ENCODE measurements at places on chromosomes 7 and 10.
A peak's percentile ranks its signal among the peaks of the same experiment; 100 is the strongest.

- no peak for ATAC-seq
Measured at GRCh38 chr7:157272351-157273207, 64.2 kb upstream of the DNAJB6 start.

DNA sequence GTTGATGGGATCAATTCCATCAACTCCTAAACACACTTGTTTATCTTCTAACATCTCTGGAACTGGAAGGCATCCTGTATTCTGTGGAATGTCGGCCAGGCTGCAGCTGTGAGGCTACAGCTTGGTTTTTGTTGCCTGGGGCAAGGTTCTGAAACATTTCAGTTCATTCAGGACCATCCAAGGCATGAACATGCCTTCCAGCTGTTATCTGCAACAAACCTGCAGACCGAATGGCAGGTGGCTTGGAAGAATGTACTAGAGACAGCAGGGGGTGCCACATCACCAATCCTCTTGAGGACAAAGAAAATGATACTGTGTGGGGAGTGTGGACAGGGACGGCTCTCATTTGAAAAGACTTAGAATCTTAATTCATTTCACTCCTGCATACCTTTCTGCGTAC, 12.4 kb downstream of the PAPOLB start:
- no peak for ATAC-seq

GRCh38 chr10:93968540-93968945, 25.2 kb upstream of the PLCE1 start:
- ATAC-seq: no peak

DNA sequence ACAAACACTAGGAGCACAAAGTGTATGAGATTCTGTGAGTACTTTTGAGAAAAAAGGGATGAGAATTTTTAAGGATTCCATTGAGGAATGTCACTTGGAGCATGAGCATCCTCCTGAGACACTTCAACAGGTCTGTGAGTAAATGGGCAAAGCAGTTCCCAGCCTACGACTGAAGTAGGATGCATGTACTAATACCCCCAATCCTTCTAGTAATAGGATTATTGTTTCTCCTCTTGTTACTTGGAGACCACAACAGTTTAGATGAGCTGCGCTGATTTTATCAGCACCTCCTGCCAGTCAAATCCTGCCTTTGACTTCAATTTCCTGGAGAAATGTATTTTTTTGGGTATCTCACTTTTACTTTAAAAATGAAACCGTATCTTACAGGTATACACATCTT, 820 bp downstream of the BBS9 start:
- no peak for ATAC-seq

- peak; percentile 62 for ATAC-seq
Measured at GRCh38 chr10:93199191-93199751, 125.6 kb downstream of the CYP26A1 start.

- no peak for ATAC-seq
Measured at GRCh38 chr7:32894171-32894570, 2.6 kb upstream of the KBTBD2 start.

- no peak for ATAC-seq
Measured at GRCh38 chr7:135799881-135800280, 51.3 kb upstream of the FAM180A start.

DNA sequence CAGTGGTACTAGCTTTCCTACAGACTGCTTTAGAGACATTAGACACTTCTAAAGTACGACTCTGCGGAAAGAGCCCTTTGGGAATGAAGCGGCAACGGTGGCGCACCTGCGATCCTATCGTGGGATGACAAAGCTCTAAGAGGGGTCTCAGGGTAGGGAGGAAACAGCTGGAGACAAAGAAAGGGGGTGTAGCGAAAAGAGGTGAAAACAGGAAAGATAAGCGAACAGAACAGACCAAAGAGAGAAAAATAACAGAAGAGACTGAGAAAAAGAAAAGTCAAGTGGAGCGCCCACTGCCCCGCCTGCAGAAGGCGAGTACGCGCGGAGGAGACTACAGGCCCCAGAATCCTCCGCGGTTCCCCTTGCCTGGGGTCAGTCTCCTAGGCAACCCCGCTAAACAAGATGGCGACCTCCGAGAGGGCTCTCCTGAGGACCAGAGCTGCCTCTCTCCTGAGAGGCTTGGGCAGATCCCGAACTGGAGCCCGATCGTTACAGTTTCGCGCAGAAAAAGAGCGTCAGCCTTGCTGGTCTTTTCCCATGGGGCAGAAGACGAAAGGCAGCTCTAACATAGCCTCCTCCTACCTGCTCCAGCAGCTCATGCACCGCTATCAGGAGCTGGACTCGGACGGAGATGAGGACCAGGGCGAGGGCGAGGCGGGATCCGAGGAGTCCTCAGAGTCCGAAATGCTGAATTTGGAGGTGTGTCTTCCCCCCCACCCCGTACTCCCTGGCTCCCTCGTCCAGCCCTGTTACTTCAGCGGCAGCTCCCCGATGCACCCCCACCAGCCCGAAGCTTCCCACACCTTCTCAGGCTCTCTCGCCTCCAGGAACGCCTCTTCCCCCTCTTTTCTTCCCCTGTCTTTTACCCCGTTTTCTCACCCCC, at the start of gene LRGUK:
TSS of gene LRGUK (plus strand) at position 375 of the 883 bp plus-strand sequence. CDS start at position 403, 28 bp downstream.
- peak; percentile 95 for ATAC-seq

- ATAC-seq: peak; percentile 75
Measured at GRCh38 chr10:123132576-123133477, 2.9 kb upstream of the HMX3 start.

- ATAC-seq: no peak
Measured at GRCh38 chr7:4807598-4808016, 32.2 kb downstream of the AP5Z1 start.

DNA sequence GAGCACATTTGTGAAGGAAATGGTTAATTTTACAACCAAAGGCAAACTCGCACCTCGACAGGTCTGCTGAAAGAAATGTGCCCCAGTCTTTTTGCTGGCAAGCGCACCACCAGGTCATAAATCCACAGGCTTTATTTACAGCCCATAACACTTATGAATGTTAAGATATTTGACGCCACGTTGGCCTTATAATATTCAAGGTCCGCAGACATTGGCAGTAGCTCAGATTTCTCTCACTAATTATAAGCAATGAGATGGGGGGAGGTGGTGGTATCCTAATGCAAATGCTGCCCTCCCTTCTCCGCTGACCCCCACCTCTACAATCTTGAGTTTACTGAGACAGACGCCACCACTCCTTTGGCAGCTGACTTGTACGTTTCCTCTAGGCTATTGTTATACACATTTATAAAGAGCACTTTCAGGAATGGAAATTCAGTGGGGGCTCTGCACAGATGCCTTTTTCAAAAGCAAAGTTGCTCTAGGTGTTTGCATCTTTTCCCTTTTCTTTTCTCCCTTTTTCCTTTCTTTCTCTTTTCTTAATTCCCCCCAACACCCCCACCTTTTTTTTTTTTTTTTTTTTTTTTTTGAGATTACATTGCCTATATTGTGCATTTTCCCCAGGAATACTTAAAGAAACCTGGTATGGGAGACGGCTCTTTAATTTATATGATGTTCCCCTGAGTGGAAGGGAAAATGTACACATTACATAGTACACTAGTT, 6.7 kb downstream of the TCF7L2 start:
- ATAC-seq: no peak

- no peak for ATAC-seq
Measured at GRCh38 chr10:75935650-75936400, 504.4 kb downstream of the LRMDA start.

DNA sequence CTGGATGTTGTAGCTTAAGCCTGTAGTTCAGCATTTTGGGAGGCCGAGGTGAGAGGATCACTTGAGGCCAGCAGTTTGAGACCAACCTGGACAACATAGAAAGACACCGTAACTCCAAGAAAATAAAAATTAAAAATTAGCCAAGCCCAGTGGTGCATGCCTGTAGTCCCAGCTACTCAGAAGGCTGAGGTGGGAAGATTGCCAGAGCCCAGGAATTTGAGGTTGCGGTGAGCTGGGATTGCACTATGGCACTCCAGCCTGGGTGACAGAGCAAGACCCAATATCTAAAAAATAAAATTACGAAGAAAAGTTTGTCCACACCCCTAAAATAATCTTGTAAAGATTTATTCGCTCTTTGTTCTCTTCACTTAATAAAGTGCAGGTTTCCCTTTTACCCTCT, 951.0 kb downstream of the TYW1 start:
- no peak for ATAC-seq

- peak; percentile 27 for ATAC-seq
Measured at GRCh38 chr10:33215154-33215553, 119.3 kb downstream of the NRP1 start.

DNA sequence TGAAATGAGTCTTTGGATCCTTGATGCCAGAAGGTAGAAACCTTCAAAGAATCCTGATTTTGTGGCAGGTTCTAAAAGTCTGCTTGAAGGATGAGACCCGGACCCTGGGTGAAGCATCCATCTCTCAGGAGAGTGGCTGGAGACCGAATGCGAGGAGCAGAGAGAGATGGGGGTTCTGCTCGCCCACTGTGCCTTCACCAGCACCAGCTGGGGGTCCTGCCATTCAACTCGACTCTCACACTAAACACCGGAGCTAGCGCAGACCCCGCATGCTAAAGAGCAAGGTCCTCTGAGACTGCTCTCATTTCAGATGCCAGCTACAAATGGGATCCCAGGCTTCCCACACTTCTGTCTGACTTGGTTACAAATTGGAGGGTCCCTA, 218.4 kb downstream of the GLRX3 start:
- no peak for ATAC-seq

GRCh38 chr7:73329861-73330581, 2.1 kb downstream of the FKBP6 start:
- peak; percentile 37 for ATAC-seq

GRCh38 chr10:42640610-42641229, 2.4 kb upstream of the ZNF33B start:
- ATAC-seq: peak; percentile 73

DNA sequence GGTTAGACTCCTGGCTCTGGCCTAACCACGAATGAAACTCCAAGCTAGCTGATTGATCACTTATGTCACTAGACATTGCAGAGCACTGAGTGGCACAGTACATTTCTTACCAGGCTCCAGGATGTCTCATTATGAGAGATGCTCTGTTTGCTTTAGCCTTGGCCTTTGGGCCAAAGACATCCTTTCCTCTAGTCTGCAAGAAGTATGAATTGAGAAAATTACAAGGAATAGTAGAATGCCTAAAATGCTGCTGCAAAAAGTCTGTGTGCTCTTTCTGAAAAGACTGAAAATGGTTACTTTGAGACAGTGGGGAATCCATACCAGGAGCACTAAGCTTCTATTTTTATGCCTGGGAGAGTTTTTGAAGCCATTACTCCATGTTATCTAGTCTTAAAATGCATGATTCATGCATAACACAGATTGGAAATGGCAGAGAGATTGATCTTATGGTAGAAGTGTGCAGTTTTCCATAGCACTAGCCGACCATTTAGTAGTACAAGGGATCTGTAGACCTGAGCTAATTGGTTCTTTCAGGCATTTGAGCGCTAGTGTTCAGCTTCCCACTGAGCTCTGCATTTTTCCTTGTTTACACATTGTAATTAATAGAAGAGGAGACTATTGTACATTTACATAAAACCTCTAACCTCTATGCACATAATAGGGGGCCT, 303.8 kb downstream of the PRKG1 start:
- ATAC-seq: no peak

GRCh38 chr7:141610671-141611070, 59.5 kb downstream of the AGK start:
- no peak for ATAC-seq

- no peak for ATAC-seq
Measured at GRCh38 chr10:86649471-86650150, 4.7 kb upstream of the OPN4 start.

DNA sequence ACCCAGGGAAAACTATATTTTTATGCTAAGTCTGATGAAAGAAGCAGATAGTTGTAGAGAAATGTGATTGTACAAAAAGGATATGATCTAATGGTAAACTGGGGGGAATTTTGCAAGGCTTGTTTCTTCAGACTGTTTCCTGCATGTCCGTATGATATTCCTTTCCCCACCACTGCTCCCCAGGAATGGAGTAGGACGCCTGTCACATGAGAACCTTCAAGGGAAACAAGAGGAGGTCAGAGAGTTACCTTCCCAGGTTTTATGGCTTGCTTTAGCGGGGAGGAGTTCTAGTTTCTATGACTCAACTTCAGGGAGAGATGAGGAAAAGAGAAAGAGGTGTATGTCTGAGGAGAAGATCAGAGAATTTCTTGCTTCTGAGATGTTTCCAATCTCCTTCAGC, 16.4 kb upstream of the ITPRID1 start:
- ATAC-seq: no peak

DNA sequence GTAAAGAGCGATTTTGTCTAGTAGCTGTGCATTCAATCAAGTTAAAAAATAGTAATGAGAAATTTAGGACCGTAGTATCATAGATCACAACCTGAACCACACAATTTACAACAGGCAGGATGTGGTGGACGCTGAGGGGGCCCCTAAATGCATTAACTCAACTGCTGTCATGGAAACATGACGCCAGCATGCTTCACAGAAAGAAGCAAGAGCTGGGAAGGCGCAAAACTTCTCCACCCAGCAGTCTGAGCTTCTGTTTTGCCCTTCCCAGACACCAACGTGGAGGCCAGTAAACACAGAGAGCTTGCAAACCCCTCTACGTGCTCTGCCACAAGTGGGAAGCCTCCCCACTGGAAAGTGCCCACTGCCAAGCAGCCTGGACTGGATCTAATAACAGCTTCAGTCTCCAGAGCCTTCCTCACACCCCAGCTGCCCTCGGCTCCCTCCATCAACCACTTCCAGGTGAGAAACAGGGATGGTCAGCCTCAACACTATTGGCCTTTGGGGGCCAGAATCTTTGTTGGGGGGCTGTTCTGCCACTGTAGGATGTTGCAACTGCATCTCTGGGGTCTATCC, 151.8 kb downstream of the SFMBT2 start:
- ATAC-seq: no peak

- ATAC-seq: no peak
Measured at GRCh38 chr7:100093498-100093897, 4.7 kb downstream of the COPS6 start.

GRCh38 chr10:11907914-11908313, 84.8 kb downstream of the PROSER2 start:
- no peak for ATAC-seq

DNA sequence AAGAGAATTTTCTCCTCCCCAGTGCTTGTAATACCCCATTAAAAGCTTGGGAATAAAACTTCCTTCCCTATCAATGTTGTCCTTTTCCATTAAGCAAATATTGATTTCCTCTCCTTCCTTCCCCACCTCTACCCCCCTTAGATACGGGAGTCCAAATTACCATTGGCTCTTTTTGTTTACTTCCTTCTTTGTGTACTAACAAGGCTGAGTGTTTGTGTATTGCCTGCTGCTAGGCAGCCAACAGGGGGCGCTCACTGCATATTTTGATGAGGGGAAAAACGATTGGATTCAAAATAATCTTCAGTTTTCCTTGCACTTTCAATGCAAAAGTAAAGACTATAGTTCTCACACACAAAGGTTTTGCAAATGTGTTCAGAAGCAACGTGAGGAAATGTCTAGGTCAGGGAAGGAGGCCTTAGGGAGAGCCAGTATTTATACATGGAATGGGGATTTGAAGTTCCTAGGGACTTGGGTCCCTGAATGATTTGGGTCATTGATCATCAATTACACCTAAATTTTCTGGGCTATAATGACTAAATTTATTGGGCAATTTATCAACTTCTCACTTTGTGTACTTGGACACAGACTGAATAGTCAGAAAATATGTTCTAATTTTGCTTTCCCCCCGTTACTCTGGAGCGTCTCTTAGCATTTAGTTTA, 23.6 kb upstream of the VPS41 start:
- ATAC-seq: no peak
